Activated T-helper 17 cell treated with anti-CD3 and anti-CD28 coated beads, Interleukin-2, amount 50 U/mL, for 72 hours (primary cell): ENCODE measurements at places on chromosomes 1 and 21. TPM values are rescaled to one million over a fixed set of nuclear protein-coding genes. Genes with fewer than 3 reads are reported as not detected.

DNA sequence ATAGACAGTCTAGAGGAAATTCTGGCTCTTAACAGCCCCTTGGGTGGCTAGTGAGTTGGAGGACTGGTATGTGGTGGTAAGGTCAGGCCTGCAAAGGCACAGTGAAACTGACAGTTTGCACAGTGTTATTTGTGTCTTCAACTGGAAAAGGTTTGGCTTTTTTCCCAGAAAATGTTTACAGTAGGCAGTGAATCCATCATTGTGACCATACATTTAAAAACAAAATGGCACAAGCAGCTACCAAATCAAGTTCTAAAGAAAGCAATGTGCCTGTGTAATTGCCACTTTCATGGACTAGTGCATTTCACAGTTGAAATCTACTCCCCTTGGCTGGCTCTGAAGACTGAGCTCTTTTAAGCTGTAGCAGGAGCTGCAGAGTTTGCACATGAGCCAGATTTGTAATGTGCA lies 24.8 kb downstream of the ATPAF1 start:
- ATAC-seq = no peak

- no peak for ATAC-seq
Measured at GRCh38 chr1:37945743-37946702, 830 bp downstream of the INPP5B start.

- no peak for ATAC-seq
Measured at GRCh38 chr1:81424061-81424460, 376.7 kb upstream of the ADGRL2 start.

GRCh38 chr1:218514689-218515088 lies 169.6 kb downstream of the TGFB2 start:
- no peak for ATAC-seq

DNA sequence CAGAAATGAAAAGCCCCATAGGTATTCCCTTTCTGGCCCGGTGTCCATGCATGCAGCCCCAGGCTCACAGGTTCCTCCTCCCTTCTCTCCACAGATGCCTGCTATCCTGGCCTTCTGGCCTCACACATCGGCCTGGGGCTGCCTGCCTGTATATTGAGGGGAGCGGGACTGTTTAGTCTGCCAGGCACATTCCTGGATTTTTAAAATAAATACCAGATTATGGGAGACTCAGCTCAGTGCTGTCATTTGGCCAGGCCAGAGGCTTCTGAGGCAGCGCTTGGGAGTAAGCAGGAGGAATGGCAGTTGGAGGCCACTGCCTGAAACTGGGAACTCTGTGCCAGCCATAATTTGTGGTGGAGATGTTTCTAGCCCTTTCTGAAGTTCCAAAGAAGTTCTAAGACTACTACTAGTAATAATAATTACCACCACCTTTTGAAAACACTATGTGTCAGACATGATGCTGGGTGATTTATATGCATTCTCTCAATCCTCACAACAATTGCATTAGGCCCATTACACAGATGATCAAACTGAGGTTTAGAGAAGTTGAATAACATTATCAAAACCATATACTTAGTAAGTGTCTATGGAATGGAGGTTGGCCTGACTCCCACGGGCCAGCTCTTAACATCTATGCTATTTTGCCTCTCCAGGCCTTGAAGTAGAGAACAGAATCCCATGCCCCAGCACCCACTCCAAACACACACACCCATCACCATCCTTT lies 107.6 kb downstream of the PLXNA2 start:
- ATAC-seq = no peak

- ATAC-seq = peak; percentile 76
Measured at GRCh38 chr1:150548632-150549495, at the start of gene ADAMTSL4. ADAMTSL4 (plus strand) TSS chr1:150549408; CDS start chr1:150552289, 2,881 bp downstream.

GRCh38 chr1:54121482-54122134 lies 31.2 kb downstream of the CDCP2 start:
- peak; percentile 78 for ATAC-seq

GRCh38 chr21:33339135-33339534 lies 14.4 kb downstream of the IFNAR1 start:
- ATAC-seq = no peak

MCOLN3 gene
- 0.43 TPM for total RNA-seq

MIXL1 gene
- total RNA-seq = 0.15 TPM

GRCh38 chr21:39650801-39651200 lies 38.1 kb downstream of the B3GALT5 start:
- ATAC-seq = no peak

GRCh38 chr1:20035114-20035513 lies 34.9 kb upstream of the PLA2G5 start:
- no peak for ATAC-seq

- no peak for ATAC-seq
Measured at GRCh38 chr1:213381572-213382084, 330.6 kb downstream of the RPS6KC1 start.

C1QC gene
- not detected for total RNA-seq

CSF3R gene
- 0.90 TPM for total RNA-seq

- ATAC-seq = no peak
Measured at GRCh38 chr1:59767119-59767518, 47.6 kb upstream of the HOOK1 start.

GRCh38 chr1:21607549-21608529 lies 61.3 kb downstream of the RAP1GAP start:
- ATAC-seq = peak; percentile 89

GRCh38 chr1:84225646-84226045 lies 75.9 kb upstream of the SAMD13 start:
- ATAC-seq = no peak

DNA sequence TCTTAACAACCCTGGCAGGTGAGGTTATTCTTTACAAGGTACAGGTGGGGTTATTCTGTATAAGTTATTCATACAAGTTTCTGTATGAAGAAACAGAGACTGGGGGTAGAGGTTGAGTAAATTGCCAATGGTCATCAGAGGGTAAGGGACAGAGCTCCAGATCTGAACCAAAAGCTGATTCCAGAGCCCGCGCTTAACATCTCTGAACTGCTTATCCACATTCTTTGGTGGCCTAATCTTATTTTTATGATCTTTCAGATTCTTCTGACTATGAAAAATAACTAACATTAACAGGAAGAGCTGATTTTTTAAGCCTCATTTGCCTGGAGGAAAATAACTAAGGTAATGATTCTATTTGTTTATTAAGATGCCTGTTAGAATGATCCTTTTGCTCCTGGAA lies 63.9 kb upstream of the BARHL2 start:
- ATAC-seq = no peak

DNA sequence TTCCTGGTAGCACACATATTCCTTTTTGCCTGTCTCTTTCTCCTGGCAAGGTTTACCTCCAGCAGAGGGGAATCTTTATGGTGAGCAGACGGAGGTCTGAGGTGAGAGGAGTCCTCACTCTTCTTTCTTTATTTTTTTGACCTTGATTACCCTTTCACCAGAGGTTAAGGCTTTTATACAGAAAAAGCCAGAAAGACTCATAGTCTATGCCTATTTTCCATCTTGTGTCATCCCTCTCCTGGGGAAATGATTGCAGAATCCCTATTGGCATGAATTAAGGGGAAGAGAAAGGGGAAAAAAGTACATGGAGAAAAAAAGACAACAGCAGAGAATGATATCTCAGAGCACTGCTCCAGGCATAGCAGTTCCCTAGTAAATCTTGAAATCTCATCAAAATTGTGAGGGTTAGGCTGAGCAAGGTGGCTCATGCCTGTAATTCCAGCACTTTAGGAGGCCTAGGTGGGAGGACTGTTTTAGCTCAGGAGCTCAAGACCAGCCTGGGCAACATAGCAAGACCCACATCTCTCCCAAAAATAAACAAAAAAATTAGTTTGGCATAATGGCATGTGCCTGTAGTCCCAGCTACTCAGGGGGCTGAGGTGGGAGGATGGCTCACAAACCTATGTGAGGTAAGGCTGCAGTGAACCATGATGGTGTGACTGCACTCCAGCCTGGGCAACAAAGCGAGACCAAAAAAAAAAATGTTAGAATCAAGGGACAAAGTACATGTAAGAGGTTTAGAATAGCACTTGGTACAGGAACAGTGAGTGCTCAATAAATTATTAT lies 1.2 kb upstream of the XPR1 start:
- ATAC-seq = no peak

CCT3 gene
- 185 TPM for total RNA-seq

CHIA gene
- not detected for total RNA-seq

GBP6 gene
- total RNA-seq = 0.28 TPM

CLCNKB gene
- total RNA-seq = 0.13 TPM

PLA2G5 gene
- not detected for total RNA-seq

LPAR3 gene
- total RNA-seq = not detected

- peak; percentile 84 for ATAC-seq
Measured at GRCh38 chr1:235708390-235708962, 58.9 kb upstream of the GNG4 start.

ATP5PO gene
- total RNA-seq = 227 TPM

- ATAC-seq = no peak
Measured at GRCh38 chr1:115067161-115067859, 22.0 kb downstream of the TSPAN2 start.

ATP5PF gene
- 151 TPM for total RNA-seq

LINGO4 gene
- 4.0 TPM for total RNA-seq

DNA sequence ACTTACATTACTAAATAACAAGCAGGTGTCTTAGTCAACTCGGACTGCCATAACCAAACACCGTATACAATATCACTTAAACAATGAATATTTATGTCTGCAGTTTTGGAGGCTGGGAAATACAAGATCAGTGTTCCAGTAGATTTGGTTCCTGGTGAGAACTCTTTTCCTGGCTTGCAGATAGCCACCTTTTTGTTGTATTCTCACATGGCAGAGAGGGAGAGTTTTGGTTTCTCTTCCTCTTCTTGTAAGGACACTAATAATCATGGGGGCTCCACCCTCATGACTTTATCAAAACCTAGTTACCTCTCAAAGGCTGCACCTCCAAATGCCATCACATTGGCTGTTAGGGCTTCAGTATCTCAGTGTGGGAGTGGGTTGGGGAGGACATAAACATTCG lies 82.9 kb upstream of the CACYBP start:
- no peak for ATAC-seq

- ATAC-seq = no peak
Measured at GRCh38 chr1:241499910-241500309, 19.6 kb downstream of the FH start.

DNA sequence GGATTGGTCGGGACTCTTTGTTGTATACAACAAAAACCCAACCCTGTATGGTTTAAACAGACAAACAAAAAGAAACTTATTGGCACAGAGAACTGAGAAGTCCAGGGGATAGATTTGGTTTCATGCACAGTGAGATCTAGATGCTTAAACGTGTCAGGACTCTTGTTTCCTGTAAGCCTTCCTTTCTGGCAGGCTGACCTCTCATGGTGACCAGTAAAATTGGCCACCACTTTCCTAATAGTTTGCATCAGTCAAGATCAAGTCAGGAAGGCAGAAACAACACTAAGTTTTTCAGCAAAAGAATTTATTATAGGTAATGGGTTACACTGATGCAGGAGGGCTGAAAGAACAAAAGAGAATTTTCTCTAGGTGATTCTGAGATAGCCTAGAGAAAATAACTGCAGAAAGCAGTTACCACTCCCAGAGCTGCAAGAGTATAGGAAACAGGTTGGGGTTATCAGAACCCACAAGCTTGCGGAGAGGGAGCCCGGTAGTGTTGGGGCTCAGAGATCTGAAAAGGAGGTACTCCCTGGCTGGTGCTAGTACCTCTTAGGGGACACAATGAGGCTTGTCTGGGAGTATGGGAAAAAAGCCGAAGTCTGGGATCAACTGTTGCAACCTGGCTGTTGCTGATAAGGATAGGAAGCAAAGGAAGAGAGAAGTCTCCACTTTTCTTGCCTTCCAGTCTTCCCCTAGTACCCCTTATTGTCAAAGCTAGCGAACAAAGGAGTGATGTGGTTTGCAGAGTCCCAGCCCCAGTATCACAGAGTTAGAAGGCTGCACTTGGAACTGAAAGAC lies 21.4 kb downstream of the CITED4 start:
- no peak for ATAC-seq

- no peak for ATAC-seq
Measured at GRCh38 chr1:17594026-17594425, 54.5 kb downstream of the ARHGEF10L start.

GRCh38 chr1:37478890-37479254 lies 4.5 kb downstream of the ZC3H12A start:
- no peak for ATAC-seq

- no peak for ATAC-seq
Measured at GRCh38 chr1:7334475-7335035, 436.5 kb upstream of the VAMP3 start.

GRCh38 chr1:221284028-221284427 lies 404.8 kb downstream of the HLX start:
- no peak for ATAC-seq

APCS gene
- not detected for total RNA-seq

DNA sequence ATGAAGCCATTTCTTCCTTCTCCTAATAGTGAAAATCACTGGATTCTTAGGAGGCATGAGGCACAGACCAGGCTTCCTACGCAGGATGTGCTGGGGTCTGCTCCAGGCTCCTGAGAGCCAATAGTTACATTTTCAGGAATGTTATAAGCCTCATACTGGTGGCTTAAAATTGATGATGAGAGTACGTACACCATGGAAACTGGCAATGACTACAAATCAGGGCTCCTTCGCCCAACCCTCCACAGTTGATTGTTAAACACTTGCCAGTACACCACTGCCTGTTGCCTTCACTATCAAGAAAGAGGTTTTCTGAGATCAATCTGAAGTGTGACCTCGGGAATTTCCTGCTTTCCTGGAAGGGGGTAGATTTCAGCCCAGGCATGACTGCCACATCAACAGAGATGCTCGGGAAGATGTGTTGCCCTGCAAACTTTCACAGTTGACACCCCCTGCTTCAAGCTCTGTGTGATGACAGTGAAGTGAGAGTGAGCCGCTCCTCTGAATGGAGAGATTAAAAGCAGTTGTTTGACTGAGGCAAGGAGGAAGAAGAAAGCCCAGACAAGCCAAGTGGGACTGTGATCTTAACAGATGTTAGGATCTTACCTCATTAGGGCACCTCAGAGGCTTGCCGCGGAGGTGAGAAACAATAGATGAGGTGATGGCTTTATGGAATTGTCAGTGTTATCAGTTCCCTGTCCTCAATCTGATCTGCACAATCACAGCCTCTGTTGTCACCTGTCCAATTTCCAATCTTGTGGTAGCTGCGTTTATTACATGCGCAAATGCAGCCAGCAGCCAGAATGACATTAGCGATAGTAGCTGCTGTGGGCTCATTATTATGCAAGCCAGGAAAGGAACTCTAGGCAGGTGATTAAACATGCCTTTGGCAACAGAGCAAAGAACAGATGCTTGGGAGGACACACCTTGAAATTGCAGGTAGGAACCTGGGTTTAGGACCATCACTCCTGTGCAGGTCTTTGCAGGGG lies 277.3 kb downstream of the KAZN start:
- ATAC-seq = no peak

GRCh38 chr1:100607628-100608240 lies 69.8 kb downstream of the GPR88 start:
- no peak for ATAC-seq

- no peak for ATAC-seq
Measured at GRCh38 chr21:45539796-45540600, 2.2 kb downstream of the SLC19A1 start.

GRCh38 chr1:238895911-238896310 lies 490.5 kb upstream of the CHRM3 start:
- ATAC-seq = no peak

GRCh38 chr1:222454782-222455181 lies 93.1 kb downstream of the HHIPL2 start:
- peak; percentile 12 for ATAC-seq

TLR5 gene
- 0.34 TPM for total RNA-seq

- no peak for ATAC-seq
Measured at GRCh38 chr1:94983171-94983739, 56.3 kb upstream of the CNN3 start.

- ATAC-seq = no peak
Measured at GRCh38 chr1:81703391-81703755, 97.4 kb upstream of the ADGRL2 start.
